Activated naive CD4-positive, alpha-beta T cell treated with anti-CD3 and anti-CD28 coated beads, Interleukin-2, amount 50 U/mL, for 16 hours (primary cell): ENCODE measurements at places on chromosomes 6 and 20.

DNA sequence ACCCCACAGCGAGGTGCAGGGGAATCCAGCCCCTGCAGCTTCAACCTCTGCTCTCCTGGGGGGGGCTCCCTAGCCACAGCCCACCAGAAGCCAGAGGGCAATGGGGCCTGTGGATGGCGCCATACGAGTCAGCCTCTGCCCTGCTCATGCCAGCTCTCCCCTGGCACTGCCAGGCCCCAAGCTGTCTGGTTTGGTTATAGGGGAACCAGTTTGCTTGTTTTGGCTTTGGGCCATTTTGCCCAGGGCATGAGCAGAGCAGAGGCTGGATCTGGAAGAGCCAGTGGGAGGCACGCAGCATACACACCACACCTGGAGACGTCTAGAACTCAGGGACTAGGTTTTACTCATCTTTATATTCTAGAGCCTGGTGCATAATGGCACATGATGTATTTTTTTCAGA lies 66.7 kb upstream of the SLC22A16 start:
- no peak for DNase-seq

- no peak for DNase-seq
Observed at GRCh38 chr6:88177961-88178464, 11.9 kb upstream of the CNR1 start.

- peak; percentile 43 for DNase-seq
Observed at GRCh38 chr6:34248198-34248726, 544 bp downstream of the SMIM29 start.

- DNase-seq, result no peak
Observed at GRCh38 chr6:6683969-6684833, 95.7 kb downstream of the LY86 start.

GRCh38 chr6:109471105-109471810 lies 11.8 kb downstream of the ZBTB24 start:
- no peak for DNase-seq

DNA sequence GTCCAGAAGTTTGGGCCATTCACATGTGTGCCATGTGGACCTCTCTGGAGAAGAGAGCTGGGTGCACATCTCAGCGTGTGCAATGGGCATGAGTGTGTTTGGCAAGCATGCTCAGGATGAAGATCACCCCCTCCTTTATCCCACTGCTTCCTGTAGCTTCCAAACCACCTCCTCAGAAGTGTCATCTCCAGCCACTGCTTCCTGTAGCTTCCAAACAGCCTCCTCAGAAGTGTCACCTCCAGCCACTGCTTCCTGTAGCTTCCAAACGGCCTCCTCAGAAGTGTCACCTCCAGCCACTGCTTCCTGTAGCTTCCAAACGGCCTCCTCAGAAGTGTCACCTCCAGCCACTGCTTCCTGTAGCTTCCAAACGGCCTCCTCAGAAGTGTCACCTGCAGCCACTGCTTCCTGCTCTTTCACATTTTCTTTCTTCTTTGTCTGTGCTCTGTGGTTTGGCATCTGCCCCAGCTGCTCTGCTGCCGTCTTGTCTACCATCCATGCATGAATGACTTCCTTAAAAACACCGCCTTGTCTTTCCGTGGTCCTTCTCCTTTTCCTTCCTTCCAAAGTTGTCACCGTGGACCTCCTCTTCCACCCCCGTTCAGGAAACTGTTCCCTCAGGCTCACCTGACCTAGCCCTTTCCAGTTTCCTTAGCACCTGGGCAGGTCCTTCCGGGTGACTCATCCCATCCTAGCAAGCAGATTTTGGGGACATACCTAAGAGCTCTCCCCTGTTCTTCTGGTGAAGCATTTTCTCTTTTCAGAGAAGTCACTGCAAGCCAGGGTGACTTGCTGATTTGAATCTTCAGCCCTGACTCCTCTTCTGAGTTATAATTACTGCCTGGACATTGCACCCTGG lies 43.5 kb upstream of the TIAM2 start:
- DNase-seq, result no peak

DNA sequence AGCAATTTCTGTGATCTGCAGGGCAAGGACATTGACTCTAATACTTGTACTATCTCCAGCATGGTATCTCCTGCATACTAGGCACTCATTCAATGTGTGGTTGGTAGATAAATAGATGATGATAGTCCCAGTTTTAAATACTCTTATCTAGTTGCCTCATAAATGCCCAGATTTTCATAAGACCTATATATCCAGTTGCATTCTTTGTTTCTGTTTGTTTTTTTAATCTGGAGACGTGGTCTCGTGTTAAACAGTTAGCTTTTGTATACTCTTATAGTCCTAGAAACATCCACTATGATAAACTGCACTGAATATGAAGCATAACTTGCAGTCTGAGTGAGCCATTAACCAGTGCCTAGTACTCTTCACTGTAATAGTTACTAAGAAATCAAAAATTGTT lies 35.5 kb upstream of the SUMO4 start:
- no peak for DNase-seq
